ENCODE measurements at places on chromosomes 5 and 9. TPM values are rescaled to one million over a fixed set of nuclear protein-coding genes. Genes with fewer than 3 reads are reported as not detected.
A peak's percentile ranks its signal among the peaks of the same experiment; 100 is the strongest.

- DNase-seq = no peak
Observed at GRCh38 chr5:27144456-27144855, 106.1 kb upstream of the CDH9 start.

DNA sequence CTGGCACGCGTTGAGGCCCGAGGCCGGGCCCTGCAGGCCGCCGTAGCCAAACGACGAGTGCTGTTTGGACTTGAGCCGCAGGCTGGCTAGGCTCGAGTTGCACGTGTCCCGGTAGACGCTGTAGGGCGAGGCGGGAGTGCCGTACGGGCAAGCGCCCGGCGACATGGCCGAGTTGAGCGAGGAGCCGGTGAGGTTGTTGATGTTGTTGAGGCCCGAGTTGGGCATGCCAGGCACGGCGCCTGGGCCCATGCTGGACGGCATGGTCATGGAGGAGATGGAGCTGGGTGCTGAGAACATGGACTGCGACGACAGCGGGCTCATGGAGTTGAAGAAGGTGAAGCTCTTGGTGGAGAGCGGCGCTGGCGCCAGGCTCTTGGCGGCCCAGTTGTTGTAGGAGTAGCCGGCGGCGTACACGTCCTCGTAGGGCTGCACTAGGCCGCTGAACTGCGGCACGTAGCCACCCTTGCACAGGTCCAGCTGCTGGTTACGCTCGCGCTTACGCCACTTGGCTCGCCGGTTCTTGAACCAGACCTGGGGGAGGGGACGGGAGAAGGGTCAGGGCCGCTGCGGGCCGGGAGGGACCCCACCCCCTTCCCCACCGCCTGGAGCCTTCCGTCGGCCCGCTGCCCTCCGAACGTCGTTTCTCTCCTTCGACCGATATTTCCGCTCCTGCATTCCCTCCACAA is 5.1 kb downstream of the PITX1 start:
- no peak for DNase-seq

DNA sequence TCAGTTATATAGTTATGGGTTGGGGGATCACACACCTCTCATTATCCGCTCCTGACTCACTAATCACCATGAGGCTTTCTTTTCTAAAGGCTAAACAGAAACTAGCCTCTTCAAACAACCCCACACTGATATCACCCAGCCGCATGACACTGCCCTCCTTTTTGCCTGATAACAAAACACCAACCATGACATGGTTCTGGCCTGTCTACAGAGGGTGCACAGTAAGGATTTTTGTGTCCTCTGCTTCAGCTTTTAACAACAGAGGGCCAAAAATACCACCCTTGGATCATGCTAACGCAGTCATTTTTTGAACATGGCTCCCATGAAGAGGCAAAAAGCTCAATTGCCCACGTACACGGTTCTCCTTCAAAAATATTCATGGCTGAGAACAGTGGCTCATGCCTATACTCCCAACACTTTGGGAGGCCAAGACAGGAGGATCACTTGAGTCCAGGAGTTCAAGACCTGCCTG is 4.0 kb downstream of the CMBL start:
- DNase-seq = no peak

GRCh38 chr9:137989999-137990715 is 112.6 kb downstream of the CACNA1B start:
- no peak for DNase-seq

- no peak for DNase-seq
Observed at GRCh38 chr5:168962306-168962705, 338.6 kb downstream of the SLIT3 start.

DNA sequence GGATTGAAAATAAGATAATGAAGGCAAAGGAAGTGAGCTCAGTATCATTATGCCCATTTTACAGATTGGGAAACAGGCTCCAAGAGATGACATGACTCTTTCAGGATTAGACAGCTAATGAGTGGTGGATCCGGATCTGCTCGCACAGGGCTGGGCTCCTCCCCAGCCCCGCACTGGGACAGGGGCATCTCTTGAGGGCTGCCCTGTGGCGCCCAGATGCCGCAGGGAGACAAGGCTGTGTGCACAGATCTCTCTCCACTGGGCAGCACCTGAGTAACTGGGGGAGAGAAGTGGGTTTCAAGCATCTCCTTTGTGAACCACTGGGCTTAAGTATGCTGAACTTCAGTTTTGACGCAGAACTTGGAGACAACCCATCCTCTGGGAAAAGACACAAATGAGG is 43.9 kb downstream of the ADAMTS2 start:
- peak; percentile 16 for DNase-seq

DNA sequence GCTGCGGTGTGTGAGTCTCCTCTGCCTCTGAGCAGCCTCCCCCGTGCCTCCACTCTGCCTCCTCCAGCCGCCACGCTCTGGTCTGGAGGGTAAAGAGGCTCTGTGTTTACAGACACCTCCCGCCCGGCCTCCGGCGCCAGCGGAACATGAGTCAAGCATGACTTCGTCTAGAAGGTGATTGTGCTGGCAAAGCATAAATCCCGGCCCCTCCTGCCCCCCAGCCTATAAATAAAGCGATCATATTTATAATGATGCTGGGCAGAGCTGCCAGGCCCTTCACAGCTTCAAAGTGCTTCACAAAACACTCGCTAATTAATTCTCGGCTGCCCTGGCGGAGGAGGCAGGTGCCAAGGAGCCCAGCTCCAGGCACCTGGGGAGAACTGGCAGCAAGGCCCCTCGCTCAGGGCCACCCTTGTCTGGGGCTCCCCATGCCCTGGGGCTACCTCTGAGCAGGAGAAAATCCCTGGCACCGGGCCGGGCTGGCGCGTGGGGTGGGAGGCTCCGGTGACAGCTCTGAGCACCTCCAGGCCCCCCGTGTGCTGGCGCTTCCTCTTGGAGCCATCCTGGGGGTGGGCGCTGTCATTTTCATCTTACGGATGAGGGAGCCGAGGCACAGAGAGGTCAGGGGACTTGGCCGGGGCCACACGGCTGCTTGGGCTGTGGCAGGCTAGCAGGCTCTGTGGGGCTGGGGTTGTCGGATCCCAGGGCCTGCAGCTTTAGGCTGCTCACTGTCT is 87.8 kb downstream of the RXRA start:
- no peak for DNase-seq

The SLC6A18 gene
- not detected for total RNA-seq

The FLT4 gene
- 18.0 TPM for total RNA-seq

The LCN15 gene
- not detected for total RNA-seq

Data from posterior vena cava (tissue), 2 donors.